Activated naive CD8-positive, alpha-beta T cell treated with anti-CD3 and anti-CD28 coated beads, Interleukin-2, amount 50 U/mL, for 16 hours (primary cell): ENCODE measurements at places on chromosomes 6 and 20.

- no peak for DNase-seq
Observed at GRCh38 chr6:136410201-136411024, 120.8 kb upstream of the BCLAF1 start.

DNA sequence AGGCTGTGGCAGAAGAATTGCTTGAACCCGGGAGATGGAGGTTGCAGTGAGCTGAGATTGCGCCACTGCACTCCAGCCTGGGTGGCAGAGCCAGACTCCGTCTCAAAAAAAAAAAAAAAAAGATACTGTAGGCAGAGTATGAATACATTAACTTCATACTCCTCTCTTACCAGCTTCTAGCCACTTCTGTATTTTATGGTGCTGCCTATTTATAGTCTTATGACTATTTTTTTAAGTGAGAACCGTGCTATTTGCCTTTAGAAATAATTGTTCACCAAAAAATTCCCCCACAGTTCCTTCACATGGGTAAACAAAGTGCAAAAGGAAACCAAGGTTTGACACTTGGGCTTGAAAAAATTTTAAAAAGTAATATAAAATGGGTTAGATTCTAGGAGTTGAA, 1.5 kb upstream of the SNRNP48 start:
- DNase-seq: no peak

GRCh38 chr6:166318649-166319600, 10.7 kb upstream of the PRR18 start:
- DNase-seq: no peak

- no peak for DNase-seq
Observed at GRCh38 chr6:154890874-154891273, 104.2 kb upstream of the TIAM2 start.

DNA sequence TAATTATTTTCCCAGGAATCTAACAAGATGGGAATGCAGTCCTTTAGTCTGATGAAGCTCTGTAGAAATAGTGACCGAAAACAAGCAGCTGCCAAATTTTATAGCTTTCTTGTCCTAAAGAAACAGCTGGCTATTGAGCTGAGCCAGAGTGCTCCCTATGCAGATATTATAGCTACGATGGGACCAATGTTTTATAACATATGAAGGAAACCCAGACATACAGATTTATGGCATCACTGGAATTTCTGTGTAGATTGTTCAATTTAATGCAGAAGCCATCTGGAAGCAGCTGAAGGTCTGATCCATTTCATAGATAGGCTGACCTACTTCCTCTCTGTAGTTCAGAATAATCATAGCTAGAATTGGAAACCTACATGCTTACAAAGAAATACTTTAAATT, 11.8 kb upstream of the SNPH start:
- DNase-seq: no peak

GRCh38 chr6:31821301-31822035, 6.1 kb upstream of the HSPA1B start:
- DNase-seq: peak; percentile 39

GRCh38 chr6:71512256-71512655, 223.6 kb downstream of the OGFRL1 start:
- DNase-seq: no peak

- DNase-seq: no peak
Observed at GRCh38 chr6:152846825-152847224, 96.2 kb downstream of the VIP start.

DNA sequence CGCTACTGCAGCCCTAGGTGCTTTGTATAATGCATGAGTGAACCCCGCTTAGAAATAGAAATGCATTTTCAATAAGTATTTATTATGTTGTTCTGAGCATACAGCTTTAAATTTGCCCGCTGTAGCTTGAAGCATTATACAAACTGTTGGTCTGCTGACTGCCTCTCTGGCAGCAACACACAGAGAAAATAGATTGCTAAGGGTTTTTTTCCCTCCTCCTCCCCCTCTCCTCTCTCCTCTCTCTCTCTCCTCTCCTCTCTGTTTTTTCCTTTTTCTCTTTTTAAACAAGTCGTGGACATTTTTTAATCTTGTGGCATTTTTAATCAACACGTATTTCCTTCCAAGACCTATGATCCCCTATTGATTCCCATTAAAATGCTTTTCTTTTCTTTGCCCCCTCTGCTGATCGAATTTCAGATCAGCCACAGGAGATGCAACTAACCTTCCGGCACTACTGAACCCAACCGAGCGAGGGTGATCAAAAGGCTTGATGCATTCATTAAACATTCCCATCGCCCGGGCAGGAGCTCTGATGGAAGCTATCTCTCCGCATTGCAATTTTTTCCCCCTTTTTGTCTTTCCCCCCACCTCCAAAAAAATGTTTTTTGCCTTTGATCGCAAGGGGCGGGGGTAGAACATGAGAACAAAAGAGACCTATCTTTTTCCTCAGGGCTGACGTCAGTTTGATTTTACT, 90.7 kb upstream of the ARID1B start:
- DNase-seq: no peak

DNA sequence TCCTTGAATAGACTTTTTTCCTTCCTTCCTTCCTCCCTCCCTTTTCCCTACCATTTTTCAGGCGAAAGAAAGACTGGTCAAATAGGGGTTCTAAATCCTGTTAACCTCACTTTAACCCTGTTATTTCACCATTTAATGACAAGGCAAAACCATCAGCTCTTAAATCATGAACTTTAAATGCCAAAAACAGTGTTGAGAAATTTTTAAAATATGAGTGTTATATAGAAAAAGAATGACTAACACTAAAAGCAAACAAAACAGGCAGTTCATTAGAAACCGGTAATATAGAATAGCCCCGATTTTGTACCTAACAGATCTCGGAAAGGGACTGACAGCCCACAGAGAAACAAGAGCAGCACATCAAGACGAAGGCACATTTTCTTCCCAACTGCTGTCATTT, 57.4 kb upstream of the CEP85L start:
- DNase-seq: no peak

GRCh38 chr6:122412001-122412400, 12.5 kb downstream of the HSF2 start:
- no peak for DNase-seq

DNA sequence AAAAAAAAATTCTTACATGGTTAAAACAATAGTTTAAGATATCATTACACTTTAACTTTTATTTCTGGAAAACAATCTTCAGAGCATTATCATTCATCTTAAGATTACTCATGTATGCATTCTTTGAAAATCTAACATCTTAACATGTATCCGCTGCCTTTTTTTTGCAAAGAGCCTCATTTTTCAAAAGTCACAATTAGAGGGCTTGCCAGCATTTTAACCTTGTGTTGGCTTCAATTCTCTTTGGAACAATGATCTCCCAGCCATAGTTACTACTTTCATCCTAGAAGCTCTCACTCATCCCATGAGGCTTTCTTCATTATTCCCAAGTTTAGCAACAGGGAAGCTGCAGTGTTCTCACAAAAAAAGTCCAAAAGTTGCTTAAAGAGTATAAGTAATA, 330.8 kb downstream of the BCKDHB start:
- DNase-seq: no peak

GRCh38 chr6:167120583-167120903, 2.4 kb upstream of the CCR6 start:
- DNase-seq: no peak

GRCh38 chr20:43725666-43726065, 1.1 kb downstream of the GTSF1L start:
- no peak for DNase-seq
